Testis (tissue), 5 donors: ENCODE measurements at places on chromosomes 2 and 18.

- DNase-seq = no peak
Measured at GRCh38 chr2:217919781-217920351, 82.9 kb downstream of the TNS1 start.

GRCh38 chr2:176136374-176137251 lies 7.1 kb downstream of the HOXD8 start:
- peak; percentile 72 for DNase-seq

GRCh38 chr2:113169586-113169985 lies 4.2 kb upstream of the PSD4 start:
- DNase-seq = no peak

DNA sequence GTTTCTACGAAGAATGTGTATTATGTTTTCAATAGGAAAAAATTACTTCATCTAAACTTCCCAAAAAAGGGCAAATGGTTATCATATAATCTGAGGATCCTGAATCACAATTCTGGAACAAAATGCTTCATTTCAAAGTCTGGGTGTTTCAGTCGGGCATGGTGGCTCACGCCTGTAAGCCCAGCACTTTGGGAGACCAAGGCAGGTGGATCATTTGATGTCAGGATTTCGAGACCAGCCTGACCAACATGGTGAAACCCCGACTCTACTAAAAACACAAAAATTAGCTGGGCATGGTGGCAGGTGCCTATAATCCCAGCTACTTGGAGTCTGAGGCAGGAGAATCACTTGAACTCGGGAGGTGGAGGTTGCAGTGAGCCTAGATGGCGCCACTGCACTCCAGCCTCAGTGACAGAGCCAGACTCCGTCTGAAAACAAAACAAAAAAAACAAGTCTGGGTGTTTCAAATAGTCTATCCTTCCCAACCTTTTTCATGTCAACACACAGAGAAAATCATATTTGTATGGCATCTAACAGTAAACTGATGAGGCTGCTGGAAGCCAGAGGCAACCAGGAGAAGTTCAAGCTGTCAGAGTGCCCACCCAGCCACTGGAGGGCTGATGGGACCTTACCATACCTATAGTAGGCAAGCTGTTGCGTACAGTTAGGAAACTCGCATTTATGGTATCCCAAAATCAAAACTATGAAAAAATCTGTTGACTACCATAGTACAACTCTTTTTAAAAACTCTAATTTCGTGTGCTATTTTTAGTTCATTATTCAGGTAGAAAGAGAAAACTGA lies 14.6 kb downstream of the NBAS start:
- no peak for DNase-seq

DNA sequence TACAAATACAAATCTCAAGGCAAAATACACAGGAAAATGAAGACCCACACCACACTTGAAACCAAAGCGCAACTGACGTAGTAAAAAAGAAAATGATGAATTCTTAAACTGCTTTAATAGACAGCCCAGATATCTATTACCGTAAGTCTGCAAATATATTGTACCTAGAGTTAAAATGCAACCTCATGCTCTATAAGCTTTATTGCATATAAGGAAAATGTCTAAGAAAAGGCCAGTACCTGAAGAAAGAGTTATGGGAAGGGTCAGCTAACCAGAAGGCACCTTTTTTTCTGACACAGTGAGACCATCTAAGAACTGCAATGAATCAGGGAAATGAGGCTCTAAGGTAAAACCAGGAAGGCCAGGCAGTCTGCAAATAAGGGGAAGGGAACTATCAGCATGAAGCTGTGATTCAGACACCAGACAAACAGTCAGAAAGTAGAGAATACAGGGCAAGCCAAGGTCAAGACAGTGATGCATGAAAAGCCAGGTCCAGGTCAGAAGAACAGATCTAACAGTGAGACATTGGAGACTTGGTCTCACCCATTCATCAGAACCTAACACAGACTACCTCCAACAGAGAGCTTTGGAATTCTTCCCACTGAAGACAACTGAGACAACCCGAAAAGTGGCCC lies 46.9 kb downstream of the PDE11A start:
- DNase-seq = no peak

DNA sequence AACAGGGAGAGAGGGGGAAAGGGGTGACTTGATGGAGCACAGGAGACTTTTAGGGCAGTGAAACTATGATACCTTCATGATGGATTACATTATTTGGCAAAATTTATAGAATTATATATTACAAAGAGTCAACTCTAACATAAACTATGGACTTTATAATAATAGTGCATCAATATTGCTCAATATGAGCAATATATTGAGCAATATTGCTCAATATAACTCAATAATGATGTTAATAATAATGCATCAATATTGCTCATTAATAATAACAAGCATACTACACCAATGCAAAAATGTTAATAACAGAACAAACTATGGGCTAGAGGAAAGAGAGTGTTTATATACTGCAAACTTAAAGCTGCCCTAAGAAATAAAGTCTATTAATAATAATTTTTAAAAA lies 3.1 kb upstream of the UNC80 start:
- no peak for DNase-seq

- no peak for DNase-seq
Measured at GRCh38 chr18:48641981-48642380, 103.2 kb downstream of the CTIF start.

GRCh38 chr2:170165129-170165528 lies 12.8 kb upstream of the MYO3B start:
- no peak for DNase-seq

- peak; percentile 30 for DNase-seq
Measured at GRCh38 chr2:70977605-70978205, 725 bp upstream of the ANKRD53 start.

DNA sequence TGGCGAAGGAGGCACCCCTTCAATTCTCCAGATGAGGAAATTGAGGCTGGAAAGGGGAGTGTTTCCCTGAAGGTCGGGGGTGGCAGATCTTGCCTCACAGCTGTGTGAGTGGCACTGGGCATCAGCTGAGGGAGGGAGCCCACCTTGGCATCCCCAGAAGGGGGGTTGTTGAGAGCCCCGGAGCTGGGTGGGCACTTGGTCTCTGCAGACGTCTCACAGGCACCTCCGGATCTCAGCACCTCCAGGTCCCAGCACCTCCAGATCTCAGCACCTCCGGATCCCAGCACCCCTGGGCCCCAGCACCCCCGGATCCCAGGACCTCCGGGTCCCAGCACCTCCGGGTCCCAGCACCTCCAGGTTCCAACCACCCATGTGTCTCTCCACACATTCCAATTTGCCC lies 137.9 kb downstream of the NFATC1 start:
- DNase-seq = no peak

- no peak for DNase-seq
Measured at GRCh38 chr18:79786786-79787526, 10.8 kb upstream of the KCNG2 start.

GRCh38 chr2:191991442-191991841 lies 144.6 kb upstream of the CAVIN2 start:
- DNase-seq = no peak

GRCh38 chr2:227163485-227163997 lies 464 bp downstream of the COL4A4 start:
- no peak for DNase-seq

DNA sequence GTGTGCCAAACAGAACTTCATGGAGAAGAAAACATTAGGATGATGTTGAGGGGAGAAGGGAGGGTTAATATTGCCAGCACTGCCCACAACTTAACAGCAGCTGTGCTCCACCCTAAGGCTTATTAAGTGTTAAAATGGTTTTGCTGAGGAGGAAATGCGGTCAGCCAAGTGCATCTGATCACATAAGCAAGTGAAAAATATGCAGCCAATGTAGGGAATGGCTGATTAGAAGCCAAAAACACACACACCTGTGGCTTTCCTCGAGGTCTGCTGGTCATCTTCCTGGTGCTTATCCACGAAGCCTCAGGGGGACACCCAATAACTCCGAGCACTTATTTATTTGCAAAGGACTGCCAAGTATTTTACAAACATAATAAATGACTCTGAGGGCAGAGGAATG lies 66.3 kb upstream of the GPR45 start:
- no peak for DNase-seq

DNA sequence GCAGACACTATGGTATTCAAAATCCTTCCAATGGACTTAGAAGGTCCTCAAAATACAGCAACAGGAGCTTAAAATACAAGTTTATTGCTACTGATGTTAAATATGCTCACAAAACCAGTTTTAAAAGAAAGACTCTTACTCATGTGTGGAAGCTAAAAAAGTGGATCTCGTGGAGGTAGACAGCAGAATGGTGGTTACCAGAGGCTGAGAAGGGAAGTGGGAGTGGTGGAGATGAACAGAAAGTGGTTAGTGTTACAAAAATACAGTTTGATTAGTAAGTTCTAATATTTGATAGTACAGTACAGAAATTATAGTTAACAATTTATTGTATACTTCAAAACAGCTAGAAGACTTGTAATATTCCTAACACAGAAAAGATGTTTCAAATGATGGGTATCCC lies 12.1 kb downstream of the ADAM17 start:
- DNase-seq = no peak

DNA sequence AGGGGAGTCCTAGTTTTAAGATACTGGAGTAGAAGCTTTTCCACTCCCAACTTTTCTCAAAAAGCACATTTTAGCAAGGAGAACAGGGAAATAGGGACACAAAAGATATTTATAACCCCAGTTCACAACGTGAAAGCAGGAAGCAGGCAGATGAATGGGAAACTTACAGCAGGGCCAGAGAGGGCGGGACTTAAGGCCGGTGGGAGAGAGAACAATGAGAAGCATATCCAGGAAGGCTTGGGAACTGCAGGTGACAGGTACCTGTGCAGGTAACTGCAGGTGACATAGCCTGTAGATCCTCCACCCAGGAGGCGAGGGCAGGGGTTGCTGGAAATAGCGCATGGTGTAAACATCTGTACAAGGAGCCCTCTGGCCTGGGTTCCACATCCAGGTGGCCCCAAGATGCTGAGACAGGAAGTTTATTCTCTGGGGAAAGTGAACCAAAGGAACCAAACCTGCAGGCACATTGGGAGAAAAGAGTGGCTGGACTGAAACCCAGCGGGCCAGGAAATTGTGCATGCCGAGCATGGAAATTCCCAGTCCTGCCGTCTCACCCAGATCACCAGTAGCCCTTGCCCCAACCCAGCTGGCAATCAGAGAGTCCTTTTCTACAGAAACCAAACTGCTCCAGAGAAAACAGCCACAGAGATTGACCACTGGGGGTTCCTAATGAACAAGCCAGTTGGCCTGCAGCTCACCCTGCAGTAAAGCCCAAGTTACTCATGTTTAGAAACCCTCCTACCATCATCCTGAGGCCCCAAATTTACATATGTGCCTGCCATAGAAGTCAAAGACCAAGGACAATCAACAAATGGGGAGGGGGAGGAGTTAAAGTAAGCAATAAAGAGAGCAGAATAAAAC lies 24.3 kb upstream of the COL6A3 start:
- no peak for DNase-seq

- DNase-seq = no peak
Measured at GRCh38 chr18:50982086-50982801, 14.4 kb downstream of the ELAC1 start.

DNA sequence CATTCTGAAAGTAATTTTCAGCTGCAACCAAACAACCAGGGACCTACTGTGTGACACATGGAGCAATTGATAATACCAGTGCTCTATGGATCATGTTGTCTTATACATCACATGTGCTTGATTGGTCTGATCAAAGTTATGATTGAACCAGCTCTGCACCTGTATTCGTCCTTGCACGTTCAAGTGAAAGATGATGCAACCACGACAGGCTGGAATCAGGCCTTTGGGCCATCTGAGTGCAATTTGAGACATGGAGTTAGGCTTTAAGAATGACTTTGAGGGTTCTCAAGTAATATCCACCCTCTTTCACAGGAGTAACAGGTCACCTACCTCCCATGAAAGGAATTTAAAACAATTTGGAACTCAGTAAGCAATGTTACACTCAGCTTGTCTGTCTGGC lies 165.2 kb downstream of the SLC8A1 start:
- DNase-seq = no peak

DNA sequence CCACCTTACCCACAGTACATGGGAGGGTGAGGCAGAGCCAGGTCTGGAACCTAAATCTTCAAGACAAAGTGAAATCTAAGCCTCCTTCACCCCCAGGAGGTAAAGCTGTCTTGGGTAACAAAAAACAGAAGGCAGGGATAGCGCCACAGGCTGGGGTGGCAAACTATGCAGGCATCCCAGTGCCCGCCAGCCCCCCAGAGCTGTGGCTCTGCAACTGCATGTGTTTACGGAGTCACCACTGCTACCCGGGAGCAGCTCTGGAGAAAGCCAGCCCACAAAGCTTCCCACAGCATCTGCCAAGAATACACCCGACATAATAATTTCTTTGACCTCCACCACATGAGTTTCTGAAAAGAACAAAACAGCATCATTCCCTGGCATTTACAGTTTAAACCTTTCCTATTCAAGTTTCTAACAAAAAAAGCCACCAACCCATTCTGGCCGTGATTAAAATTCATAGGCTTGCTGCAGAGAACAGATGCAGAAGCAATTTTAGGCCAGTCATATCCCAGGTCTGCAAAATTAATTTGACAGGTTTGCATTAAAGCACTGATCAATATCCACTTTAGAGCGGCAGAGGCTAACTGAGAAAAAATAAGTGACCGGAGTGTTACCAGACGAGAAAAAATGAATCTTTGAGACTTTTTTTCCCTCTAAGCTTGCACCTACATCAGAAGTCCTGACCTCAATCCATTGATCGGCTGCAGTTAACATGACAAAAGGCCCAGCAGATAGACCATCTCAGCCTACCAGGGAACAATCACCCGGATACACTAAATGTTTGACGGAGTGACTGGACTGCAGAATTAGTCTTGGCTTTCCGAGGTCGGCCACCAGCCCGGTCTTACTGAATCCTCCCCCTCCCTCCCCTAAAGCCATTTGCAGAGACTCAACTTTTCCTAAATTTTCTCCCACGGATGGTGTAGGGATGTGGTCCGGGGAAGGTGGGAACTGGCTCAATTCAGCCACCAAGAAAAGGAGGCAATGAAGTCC lies 309.6 kb upstream of the SKOR2 start:
- DNase-seq = no peak

DNA sequence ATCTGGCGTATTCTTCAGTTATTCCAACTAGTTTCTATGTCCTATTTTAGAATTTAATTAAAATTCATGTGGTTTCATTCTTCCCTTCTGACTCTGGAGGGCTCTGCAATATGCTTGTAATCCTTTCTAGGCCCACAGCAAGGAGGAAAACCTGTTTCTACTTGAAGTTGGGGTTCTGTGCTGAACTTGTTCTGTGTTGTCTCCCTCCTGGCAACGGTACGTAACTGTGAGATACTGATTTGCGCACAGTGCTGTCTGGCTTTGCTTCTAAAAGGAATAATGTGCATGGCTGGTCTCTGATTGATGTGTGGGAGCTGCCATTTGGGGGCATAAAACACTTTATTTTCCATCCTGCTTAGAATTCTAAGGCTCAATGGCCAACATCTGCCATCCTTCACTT lies 81.7 kb downstream of the NABP1 start:
- DNase-seq = no peak

DNA sequence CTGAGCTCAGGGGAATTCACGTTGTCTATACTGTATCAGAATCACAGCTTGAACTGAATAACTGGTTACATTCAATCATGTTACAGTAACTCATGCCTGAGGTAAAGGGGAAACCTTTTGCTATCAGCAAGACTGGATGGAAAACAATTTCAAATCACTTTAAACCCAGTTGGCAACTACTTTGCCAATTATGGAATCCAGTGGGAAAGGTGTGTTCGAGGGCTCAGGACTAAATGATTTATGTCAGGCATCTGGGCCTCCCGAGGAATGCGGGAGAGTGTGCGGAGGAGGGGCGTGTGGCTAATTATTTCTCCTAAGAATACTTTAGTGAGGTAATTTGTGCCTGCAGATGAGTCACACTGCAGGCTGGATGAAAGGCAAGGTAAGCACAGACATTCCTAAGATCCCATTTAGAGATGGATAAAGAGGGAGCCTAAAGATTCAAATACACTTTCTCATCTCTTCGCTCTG lies 100.1 kb downstream of the HRH4 start:
- no peak for DNase-seq
